K562 (cell line): ENCODE measurements at places on chromosomes 16 and 17.

DNA sequence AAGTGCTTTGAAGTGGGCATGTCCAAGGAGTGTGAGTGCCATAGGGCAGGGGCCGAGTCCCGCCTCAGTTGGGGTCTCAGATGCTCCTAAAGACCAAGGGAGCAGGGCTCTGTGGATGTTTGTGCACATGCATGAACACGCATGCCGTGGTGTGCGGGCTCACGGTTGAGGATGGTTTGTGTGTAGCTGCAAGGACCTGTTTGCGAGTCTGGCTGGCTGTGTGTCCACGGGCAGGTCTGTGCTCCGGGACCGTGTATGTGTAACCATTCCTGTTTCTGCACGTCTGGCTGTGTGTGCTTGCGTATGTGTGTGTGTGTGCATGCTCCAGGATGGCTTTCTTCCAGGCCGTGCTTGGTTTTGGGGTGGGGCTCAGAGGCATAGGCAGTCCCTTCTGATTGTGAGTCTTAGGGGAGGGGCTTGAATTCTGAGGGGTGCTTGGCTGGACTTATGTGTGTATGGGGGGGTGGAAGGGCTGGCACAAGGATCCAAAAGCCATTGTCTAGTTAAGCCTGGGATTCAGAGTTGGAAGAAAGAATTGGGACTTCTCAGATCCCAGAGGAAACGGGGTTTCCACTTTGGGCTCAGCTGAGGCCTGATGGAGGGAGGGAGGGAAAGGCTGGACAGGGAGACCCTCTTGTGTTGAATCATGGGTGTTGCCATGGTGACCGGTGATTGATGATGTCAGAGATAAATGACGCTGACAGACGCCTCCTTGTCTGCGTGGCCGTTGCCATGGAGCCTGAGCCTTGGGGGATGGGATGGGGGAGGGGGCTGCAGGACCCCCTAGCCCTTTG, 14.4 kb downstream of the GJD3 start:
- no peak for DNase-seq

DNA sequence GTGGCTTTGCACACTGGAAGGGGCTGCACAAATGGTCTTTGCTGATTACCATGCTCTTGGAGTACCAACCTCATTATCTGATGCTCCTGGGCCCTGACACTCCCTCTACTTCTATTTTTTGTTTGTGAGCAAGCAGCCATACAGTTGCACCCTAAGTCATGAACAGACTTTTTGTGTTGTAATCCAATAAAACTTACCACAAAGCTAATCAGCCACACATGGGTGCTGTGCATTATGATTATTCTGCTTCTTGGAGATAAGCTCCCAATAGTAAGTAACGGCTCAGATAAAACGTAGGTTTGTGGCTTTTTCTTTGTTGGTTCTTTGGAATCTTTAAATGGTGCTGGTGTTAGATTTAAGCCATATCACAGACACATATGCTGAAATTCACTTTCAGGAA, 76.2 kb downstream of the CCT6B start:
- peak; percentile 51 for DNase-seq

- DNase-seq: peak; percentile 89
Observed at GRCh38 chr16:84881702-84882521, 62.1 kb downstream of the CRISPLD2 start.

- no peak for DNase-seq
Observed at GRCh38 chr16:81758376-81758775, 20.7 kb upstream of the PLCG2 start.

DNA sequence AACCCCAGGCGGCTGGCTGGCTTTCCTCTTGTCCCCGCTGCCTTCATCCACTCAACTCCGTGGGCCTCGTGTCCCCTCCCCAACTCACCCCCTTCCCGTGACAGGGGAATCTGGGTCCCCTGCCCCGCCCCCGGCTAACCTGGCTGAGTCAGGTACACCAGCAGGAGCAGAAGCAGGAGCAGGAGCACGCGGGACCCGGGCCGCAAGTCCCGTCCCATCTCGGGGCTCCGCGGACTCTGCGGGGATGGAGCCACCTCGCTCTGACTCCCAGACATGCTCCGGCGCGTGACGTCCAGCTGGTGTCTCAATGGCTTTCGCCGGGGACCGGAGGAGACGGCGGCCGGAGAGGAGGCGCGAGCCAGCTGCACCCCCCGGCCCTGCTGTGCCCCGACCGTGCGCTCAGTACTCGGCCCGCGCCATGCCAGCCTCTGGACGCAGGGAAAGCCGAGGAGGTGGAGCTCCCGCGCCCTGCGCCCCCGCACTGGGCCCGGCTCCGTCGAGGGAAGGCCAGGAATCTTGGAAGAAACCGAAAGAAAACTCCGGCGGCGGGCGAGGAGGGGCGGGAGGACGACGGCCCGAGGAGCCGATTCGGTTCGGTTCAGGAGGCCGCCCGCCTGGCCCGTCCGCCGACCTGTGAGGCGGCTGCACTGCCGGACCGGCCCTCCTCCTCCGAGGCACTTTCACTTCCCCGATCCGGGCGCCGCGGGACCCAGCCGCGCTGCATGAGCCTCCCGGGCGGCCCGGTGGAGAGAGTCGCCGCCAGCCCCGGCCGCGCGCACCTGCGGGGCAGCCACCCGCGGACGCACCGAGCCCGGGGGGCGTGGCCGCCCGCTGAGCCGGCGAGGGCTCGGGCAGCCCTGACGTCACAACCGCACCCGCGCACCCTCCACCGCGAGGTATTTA, at the start of the genes CXCL16 and ZMYND15:
CXCL16 (minus strand) TSS at position 807 of the 903 bp plus-strand sequence; CDS start at position 218, 589 bp downstream.
ZMYND15 (plus strand) TSS at position 712 of the 903 bp plus-strand sequence. CDS start 716 bp downstream, outside the sequence.
- DNase-seq: peak; percentile 21

DNA sequence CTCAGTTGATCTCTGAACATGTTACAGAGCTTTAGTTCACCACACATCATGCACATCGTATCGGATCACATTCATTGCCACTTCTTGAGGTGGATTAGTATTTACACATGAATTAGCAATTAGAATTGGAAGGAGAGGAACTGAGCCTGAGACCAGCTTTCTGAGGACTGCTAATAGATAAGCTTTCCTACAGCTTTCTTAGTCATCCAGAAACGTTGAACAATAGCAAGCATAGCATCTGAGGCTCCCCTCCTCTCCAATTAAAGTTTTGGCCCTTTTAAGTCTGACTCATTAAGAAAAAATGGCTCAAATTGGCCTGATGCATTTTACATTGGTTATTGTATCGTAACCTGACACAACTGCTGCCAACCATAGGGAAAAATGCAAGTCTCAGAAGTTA, 1130.4 kb downstream of the CDH8 start:
- DNase-seq: no peak

DNA sequence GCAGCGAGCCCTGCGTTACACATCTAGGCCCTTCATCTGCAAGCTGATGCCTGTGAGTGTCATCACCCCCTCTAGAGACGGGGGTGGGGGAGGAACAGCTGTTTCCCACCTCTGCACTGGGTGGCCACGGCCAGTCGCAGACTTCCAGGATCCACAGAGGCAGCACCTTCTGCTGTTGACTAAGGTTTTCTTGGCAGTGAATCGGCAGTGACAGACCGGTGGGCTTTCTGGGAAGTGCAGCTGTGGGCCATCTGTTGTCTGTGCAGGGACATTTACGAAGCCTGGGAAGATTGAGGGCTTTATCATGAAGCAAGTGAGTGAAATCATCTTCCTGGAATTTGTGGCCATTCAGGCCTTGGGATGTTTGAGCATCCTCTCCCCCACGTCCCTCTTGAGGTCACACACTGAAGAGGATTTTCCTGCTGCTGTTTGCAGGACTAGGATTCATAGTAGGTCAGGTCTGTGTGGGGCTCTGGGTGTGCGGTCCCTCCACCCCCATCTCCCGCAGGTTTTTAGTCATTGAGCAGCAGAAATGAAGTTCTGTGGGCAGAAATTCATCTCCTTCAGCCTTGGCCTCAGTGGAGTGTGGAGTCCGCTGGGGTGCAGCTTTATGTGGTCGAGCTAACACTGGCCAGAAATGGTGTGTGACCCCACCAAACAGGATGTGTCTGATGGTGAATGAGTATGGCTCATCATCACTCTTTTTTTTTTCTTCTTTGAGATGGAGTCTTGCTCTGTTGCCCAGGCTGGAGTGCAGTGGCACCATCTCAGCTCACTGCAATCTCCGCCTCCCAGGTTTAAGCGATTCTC, 12.0 kb downstream of the PGS1 start:
- peak; percentile 35 for DNase-seq

DNA sequence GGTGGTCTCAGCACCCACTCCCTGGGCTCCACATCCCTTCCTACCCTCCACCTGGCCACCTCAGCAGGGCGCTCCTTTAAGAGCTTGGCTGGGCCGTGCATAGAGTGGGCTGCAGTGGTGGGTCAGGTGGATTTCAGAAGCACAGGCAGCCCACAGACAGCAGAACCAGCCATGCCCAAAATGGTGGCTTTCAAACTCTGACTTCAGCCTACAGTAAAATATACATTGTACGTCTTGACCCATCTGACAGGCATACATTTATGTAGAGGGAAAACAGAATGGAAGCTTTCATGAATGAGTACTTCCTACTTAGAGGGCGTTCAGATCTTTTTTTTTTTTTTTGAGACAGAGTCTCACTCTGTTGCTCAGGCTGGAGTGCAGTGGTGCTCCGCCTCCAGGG, 26.0 kb upstream of the LASP1NB start:
- no peak for DNase-seq

DNA sequence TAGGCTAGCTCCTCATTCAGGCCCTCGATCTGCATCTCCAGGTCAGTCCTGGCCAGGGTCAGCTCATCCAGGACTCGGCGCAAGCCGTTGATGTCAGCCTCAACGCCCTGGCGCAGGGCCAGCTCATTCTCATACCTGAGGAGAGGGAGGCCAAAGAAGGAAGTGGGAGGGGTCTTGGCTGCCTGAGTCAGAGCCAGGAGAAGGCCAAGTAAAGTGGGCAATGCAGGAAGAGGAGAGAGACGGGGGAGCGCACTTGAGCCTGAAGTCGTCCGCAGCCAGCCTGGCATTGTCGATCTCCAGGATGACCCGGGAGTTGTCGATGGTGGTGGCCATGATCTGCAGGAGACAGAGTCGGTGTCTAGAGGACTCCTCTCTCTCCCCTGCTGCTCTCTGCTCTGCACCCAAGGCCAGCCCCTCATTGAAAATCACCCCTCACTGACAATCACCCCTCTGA, 1.8 kb downstream of the KRT15 start:
- no peak for DNase-seq
